Activated CD8-positive, alpha-beta memory T cell treated with anti-CD3 and anti-CD28 coated beads for 1 hour (primary cell): ENCODE measurements at places on chromosomes 6 and 20.

- DNase-seq, result no peak
These were observed 853.8 kb downstream of the MAFB start for GRCh38 chr20:39835130-39835842.

GRCh38 chr6:25138233-25138933, 140.8 kb upstream of the CARMIL1 start:
- DNase-seq, result peak; percentile 34

DNA sequence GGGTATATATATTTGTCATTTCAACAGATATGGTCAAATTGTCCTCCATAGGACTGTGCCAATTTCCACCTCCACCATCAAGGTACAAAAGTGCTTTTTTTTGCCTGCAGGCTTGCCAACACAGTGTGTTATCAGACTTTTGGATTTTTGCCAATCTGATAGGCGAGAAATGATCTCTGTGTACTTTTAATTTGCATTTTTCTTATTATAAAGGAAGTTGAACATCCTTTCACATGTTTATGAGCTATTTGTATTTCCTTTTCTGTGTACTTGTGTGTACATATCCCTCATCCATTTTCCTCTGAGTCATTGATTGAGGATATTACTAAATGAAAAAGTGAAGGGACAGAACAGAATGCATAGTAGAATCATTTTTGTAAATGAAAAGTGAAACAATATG, 39.0 kb upstream of the PTPN1 start:
- DNase-seq, result no peak

GRCh38 chr6:132279592-132280139, 121.6 kb downstream of the MOXD1 start:
- DNase-seq, result peak; percentile 34

GRCh38 chr6:149147938-149148718, 169.4 kb upstream of the TAB2 start:
- no peak for DNase-seq

GRCh38 chr6:84663866-84664265, 100.5 kb downstream of the TBX18 start:
- no peak for DNase-seq

DNA sequence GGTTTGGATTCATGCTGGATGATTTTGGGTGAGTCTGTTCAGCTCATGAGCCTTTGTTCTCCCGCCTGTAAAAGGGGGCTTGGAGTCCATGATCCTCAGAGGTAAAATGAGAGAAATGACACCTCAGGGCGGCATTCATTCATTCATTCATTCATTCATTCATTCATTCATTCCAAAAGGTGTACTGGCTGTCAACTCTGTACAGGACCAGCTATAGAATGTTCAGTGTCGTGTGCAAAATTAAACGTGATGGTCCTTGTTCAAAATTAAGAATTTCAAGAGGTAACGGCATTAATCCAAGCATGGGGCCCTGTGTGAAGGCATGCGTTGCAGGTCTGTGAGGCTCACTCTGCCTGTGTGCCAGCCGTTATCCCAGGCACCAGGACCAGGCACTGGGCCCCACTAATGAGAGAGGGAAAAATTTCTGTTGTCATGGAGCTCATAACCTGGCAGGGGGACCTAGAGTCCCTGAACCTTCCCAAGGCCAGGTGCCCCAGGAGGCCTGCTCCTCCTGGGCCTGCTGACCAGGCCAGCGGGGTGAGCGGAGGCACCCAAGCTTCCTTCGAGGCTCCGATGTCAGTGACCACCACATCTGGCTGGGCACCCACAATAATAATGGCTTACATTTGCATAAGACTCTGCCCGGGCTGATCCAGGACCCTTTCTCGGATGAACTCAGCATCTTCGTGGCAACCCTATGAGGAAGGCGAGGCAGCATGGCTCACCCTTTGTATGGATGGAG, 53.2 kb downstream of the CEBPB start:
- DNase-seq, result no peak

- no peak for DNase-seq
These were observed 56.8 kb downstream of the MYH7B start for GRCh38 chr20:35012227-35013069.

DNA sequence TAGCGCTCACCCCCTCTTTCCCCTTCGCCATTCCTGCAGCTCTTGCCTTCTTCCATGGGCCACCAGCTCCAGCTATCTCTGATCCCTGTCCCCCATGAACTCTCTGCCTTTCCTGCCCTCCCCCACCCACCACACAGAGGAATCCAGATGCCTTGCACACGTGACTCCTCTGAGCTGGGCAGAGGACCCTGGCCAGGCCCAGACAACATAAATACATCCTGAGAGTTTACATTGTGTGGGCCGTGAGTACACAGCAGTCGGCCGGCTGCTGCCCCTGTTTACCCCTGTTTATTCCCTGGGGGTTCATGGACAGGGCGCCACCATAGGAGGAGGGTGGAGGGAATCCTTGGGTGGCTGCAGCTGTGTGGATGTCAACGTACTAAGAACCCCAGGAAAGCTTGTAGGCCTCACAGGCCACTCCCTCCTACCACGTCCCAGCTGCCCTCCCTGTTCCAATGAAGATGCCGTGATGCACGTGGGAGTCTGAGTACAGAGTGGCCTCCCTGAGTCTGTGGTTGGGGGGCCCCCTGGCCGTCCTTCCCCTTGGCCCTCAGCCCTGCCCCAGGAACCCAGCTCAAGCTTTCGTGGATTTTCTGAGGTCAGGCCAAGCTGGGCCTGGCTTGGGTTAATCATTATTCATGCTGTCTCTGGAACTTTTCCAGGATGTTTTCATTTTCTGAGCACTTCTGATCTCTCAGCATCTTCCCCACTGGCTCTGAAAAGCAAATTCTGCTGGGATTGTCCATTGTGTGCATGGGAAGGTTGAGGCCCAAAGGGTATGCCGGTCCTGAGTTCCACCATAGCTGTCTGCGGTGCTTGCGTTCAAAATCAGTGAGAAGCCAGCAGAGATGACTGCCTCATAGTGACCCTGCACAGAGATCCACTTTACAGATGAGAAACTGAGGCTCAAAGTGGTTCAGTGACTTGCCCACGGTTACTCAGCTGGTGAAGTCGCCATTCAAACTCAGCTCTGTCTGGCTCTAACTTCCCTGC, 136.3 kb downstream of the MRPL14 start:
- DNase-seq, result no peak

GRCh38 chr6:15585760-15586214, 77.0 kb downstream of the DTNBP1 start:
- no peak for DNase-seq

DNA sequence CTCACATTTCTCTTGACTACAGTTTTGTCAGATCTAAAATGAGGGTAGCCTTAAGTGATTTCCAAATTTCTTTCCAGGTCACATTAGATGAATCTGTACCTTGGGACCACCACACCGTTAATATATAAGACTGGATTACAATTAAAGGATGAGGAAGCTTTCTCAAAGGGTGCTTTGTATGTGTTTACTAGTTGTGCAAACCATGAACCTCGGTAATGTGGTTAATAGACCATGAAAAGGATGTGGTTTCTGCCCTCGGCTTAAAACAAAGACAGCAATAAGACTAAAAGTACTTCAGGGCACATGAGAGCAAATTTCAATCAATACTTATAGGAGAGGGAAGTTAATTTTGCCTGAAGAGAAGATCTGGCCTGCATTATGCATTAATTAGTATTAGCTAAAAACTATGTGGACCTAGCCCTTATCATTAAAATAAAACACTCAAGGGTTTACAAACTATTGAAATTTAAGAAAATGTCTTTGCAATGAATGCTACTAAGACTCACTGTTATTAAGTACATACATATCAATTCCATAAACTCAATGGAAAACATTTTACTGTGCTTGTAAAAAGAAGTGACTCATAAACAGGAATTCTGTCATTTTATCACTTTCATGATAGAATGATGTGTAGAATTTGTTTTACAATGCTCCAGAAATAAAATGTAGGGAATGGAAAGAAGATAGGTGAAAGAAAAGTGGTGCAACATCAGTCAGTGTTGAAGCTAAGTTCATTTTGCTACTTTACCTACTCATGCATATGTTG, 936 bp upstream of the TMX4 start:
- no peak for DNase-seq

DNA sequence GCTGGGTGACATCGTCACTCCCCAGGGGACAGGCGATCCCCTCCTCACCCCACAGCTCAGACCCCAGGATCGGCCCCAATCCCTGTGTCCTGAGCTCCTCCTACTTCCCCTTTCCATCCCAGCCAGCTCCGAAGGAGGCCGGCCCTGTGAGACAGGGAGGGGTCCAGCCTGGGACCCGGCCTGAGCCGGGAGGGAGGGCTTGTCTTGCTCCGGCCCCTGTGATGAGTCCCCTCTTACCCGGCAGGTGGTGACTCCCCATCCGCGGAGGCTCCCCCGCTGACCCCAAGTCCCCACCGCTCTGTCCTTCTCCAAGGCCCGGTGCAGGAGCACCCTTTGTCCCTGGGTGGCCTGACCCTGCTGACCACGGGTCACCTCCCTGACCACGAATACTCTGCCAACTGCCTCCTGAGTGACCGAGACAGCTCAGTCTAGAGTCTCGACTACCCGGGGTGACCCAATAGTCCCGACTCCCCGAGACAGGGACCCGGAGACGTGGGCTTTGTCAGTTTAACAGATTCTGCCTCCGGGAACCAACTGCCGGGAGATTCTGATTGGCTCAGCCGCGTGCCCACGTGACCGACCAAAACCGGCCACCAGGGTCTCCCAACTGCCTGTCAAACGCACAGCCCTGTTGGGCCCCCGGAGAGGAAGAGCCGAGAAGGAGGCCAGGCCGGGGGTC, 187.4 kb upstream of the PROKR2 start:
- no peak for DNase-seq

GRCh38 chr6:106732376-106732940, 103.1 kb downstream of the QRSL1 start:
- no peak for DNase-seq

GRCh38 chr20:44211177-44212039, 837 bp upstream of the OSER1 start:
- DNase-seq, result no peak

GRCh38 chr20:60700728-60701127, 551.3 kb upstream of the CDH4 start:
- no peak for DNase-seq

DNA sequence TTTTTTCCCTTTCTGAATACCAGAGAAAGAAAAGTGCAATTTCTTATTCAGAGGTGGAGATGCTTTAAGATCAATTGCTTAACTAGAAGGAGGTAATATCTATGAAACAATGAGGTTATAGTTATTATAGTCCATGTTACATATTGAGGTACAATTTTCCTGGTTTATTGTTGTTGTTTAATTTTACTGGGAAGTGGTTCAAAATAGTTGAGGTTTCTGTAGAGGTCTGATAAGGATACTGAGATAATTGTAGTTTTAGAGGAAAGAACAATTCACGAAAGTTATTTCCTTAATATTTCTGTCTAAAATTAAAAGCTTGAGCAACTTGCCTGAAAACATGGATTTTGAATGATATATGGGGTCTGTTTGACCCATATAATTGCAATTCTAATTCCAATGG, 51.4 kb downstream of the DOK5 start:
- DNase-seq, result no peak

DNA sequence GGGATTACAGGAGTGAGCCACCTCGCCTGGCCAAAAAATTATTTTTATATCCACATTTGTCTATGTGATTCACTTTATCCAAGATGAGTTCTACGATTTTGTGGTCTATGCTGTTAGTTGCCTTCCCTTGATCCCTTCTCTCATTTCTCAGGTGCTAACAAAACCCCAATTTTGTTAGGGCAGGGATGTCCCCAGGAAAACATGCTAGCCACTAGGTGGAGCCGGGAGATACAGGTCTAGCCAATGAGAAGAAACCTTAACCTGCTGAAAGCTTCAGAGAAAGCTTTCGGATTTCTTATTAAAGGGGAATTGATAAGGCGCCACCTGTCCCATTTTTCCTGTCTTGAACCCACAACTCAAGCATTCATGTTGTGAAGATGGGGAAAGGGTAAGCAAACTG, 167.4 kb upstream of the OLIG3 start:
- peak; percentile 5 for DNase-seq

- DNase-seq, result no peak
These were observed 74.5 kb downstream of the ALDH8A1 start for GRCh38 chr6:134875367-134875766.

- no peak for DNase-seq
These were observed 99.5 kb upstream of the ZNFX1 start for GRCh38 chr20:49377326-49377725.

DNA sequence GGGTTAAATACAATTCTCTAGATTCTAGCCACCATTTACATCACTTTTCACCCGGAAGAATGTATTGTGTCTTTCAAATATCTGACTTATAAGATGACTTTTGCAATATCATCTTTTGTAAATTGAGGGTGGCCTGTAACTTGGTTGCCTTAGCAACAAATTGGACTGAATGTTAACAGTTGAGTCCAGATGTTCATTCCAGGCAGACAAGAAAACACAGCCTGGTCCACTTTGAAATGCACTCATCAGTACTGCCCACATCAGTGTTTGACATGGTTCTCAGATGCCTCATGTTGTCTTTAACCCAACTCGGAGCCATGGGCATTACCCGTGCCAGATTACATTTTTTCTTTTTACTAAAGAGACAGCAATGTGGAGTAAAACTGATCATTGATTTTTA, 781.6 kb upstream of the CHD6 start:
- DNase-seq, result no peak

- no peak for DNase-seq
These were observed 3.6 kb upstream of the CEBPB start for GRCh38 chr20:50186987-50187402.

DNA sequence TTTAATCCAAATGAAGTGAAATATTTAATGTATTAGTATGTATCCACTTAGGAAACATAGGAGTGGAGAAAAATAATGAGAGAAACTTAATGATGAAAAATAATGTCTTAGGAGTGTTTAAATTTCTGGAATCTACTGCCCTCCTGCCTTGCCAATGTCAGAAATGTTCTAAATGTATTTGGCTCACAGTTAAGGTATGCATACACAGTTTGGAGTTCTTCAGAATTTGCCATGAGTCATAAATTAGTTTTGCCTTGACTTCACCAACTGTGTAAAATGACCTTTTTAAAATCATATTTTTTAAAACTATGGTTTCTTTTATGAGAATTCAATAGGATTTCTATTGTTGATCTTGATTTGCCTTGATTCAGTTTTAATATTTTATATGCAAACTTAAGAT, 191.7 kb upstream of the HSF2 start:
- no peak for DNase-seq

GRCh38 chr6:16653226-16653625, 108.0 kb downstream of the ATXN1 start:
- no peak for DNase-seq

DNA sequence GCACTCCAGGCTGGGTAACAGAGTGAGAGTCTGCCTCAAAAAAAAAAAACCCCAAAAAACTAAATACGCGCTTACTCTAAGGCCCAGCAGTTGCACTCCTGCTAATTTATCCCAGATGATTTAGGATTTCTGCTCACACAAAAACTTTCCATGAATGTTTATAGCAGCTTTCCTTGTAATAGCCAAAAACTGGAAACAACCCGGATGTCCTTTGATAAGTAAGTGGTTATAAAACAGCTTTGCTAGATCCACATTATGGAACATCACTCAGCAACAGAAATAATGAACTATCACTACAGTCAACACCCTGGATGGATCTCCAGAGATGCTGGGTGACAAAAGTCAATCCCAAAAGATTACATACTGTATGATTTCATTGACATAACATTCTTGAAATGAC, 220.4 kb upstream of the JARID2 start:
- no peak for DNase-seq

- no peak for DNase-seq
These were observed 47.0 kb downstream of the KIAA1755 start for GRCh38 chr20:38213607-38213940.

GRCh38 chr6:7047966-7048365, 59.8 kb upstream of the RREB1 start:
- DNase-seq, result no peak
